ENCODE measurements at places on chromosomes 1 and 21. TPM values are rescaled to one million over a fixed set of nuclear protein-coding genes. Genes with fewer than 3 reads are reported as not detected.

Gene NHLH2
- 0.14 TPM for polyA plus RNA-seq

DNA sequence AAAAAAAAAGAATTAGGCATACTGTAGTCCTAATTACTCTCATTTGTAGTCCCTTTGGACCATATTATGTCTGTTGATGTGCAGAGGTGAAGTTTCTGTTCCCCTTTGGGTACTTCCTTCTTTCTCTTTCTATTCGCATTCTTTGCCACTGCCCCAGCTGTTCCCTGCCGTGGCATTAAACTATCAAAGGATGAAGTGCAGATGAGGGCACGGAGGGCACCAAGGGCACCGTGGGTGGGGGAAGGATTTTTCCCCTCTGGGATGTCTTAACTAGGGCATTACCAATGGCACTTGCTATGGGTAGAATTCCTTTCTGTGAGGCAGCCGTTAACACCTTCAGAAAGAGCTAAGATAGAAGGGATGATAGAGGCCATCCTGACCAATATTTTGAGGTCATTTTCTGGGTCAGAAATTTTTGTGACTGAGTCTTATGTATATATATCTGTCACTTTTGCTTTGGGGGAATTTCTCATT, 4.9 kb upstream of the MAPKAPK2 start:
- peak overlapping the region; percentile 58 for H3K27ac ChIP-seq
- peaks cover 2% of the 10 kb centered on the region for H3K27me3 ChIP-seq
- H3K4me1 ChIP-seq: peaks cover 9% of the 10 kb centered on the region
- H3K4me3 ChIP-seq: no peak overlapping the region
- DNase-seq: no peak

DNA sequence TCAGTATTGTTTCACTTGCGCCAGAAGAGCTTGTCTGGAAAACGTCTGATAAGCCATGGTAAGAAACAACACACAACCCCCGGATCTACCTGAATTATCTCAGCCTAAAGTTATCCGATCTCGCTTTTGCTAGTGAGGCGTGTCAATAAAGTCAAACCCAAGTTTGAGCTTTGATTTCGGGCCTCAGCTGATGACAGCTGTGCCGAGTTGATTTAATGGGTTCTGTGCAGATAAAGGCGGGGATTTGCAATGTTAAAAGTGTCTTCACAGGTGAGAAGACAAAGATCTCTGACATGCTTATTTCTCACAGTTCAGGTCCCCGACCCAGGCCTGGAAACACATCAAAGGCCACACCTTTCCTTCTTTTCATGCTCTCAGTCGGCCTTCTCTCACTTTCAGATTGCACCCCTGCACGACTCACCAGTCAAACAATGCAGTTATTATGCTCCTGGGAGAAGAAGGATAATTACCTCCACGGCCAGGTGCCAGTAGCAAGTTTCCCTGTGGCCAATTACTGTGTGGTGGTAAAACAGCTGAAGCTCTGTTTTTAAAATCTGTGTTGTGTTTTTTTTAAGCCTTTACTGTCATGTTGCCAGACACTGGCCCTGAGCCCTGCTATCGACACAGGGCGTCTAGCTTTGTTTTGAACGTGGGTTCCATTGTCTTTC, 245.3 kb upstream of the RUNX1 start:
- no peak overlapping the region for H3K4me3 ChIP-seq
- H3K27ac ChIP-seq: no peak overlapping the region
- H3K4me1 ChIP-seq: no peaks in the 10 kb centered on the region
- DNase-seq: no peak

Gene OSCP1
- polyA plus RNA-seq: 4.8 TPM

DNA sequence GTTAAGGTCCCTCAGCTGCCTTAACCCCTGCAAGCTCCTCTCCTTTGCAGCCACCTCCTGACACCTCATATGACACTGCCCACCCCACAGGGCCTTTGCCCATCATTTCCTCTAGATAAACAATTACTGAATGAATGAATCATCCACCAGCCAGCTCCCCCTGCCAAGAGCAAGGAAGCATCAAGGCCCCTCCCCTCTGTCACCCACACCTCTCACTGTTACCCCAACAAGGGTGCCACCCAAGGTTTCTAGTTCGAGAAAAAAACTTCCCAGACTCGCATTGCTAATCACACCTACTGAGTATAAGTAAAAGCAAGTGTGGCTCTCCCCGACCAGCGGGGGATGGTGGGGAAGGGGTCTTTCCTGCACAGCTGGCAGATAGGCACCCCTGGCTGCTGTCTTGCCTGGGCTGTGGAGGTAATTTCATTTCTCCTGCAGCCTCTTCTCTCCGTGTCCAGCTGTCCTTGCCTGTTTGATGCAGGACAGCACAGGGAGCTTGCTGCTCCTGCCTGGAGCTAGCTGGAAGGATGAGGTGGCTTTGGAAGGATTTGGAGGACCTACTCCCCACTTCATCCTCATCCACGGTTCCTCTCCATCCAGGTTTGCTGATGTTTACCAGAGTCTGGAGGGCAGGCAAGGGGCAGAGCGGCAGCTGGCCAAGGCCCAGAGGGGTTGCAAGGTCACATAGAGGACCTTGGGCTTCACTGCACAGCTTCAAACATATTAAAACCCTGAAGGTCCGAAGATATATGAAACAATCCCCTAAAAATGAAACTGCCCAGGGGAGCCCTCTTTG, 33.1 kb upstream of the LBR start:
- H3K27me3 ChIP-seq: no peaks in the 10 kb centered on the region
- H3K4me1 ChIP-seq: peaks cover 61% of the 10 kb centered on the region
- DNase-seq: no peak
- no peak overlapping the region for H3K4me3 ChIP-seq
- no peaks in the 10 kb centered on the region for H3K36me3 ChIP-seq
- peak overlapping the region; percentile 22 for H3K27ac ChIP-seq

Gene ADPRS
- polyA plus RNA-seq: 30.4 TPM

GRCh38 chr1:48069662-48070395, 72.6 kb upstream of the TRABD2B start:
- no peak overlapping the region for H3K27ac ChIP-seq
- no peaks in the 10 kb centered on the region for H3K36me3 ChIP-seq
- no peak for DNase-seq

GRCh38 chr1:111920221-111921024, 69.0 kb downstream of the KCND3 start:
- no peaks in the 10 kb centered on the region for H3K36me3 ChIP-seq
- no peak overlapping the region for H3K4me3 ChIP-seq
- H3K27me3 ChIP-seq: no peaks in the 10 kb centered on the region
- H3K27ac ChIP-seq: no peak overlapping the region
